ENCODE measurements at places on chromosomes 2 and 18.

DNA sequence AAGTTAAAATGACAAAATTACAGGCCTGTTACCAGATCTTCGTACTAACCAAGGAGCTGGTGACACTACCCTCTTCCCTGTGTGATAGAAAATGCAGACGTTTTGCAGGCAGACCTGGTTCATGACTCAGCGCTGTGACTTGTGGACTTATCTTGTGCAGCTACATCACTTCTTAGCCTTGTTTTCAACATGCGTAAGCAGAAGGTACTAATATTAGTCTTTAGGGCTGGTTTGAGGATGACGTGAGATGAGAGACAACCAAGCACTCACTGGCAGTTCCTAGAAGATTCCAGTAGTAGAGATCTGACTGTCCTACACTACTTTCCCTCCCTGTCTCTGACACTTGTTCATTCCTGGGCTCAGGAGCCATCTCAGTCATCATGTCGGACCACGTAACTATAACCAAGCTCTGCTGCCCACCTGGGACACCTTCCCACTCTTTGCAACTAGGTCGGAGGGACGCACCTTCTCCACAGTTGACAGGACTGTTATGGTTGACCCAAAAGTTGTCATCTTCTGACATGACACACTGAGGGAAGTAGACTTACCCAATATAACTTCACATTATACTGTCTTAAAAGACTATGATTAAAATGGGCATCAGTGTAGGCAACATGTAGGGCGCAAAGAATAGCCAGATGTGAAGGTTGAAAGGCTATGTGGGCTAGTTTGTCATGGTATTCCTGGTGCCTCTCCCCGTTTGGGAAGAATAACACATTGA lies 64.8 kb downstream of the TNFRSF11A start:
- DNase-seq: no peak

GRCh38 chr2:96236882-96237281 lies 28.3 kb upstream of the STARD7 start:
- DNase-seq: no peak

GRCh38 chr2:128746356-128746755 lies 427.7 kb upstream of the HS6ST1 start:
- no peak for DNase-seq

- DNase-seq: peak; percentile 42
Measured at GRCh38 chr2:74849228-74849892, 15.4 kb downstream of the HK2 start.

DNA sequence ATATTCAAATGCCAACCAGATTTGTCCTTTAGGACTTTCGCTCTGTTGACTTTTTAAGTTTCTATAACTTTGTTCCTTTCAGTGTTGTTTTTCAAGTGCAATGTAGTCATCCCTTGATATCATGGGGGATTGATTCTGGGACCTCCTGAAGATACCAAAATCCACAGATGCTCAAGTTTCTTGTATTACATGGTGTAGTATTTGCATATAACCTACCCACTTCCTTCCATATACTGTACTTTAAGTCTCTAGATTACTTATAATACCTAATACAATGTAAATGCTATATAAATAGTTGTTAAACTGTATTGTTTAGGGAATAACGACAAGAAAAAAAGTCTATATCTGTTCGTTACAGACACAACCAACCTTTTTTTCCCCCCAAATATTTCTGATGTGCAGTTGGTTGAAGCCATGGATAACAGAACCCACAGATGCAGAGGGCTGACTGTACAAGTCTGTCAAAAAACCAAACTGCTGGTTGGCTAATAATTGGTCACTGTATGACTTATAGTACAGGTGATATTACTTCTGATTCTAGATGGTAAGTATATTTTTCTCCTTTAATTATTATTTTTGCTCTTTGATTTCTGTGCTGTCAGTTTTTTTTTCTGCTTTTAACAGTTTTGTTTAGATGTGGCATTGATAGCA lies 201.7 kb upstream of the STON1 start:
- DNase-seq: no peak

- no peak for DNase-seq
Measured at GRCh38 chr18:76390452-76391035, 104.5 kb downstream of the ZNF516 start.

GRCh38 chr2:79882548-79882947 lies 369.7 kb downstream of the CTNNA2 start:
- no peak for DNase-seq

GRCh38 chr2:188785490-188785889 lies 188.7 kb upstream of the COL3A1 start:
- DNase-seq: no peak

DNA sequence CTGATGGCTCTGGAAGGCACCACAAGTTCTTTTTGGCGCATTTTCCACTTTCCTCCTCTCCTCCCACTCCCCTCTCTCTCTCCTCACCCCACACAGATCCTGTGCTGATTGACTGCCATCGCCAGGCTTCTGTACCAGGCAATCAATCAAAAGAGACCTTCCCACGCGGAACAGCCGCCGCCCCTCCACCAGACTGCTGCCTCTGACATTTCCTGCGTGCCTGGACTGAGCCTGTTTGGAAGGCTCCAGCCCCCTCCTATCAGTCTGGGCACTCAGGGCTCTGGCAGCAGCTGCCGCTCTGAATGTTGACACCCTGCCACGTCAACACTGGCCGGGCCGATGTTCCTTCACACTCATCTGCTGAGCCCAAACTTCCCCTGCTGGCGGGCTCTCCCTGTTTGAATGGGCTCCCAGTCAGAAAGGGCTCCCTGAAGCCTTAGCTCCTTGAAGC lies 467.7 kb downstream of the EPHA4 start:
- no peak for DNase-seq

- DNase-seq: no peak
Measured at GRCh38 chr2:227462462-227462951, 9.4 kb upstream of the AGFG1 start.

Data from CD4-positive, alpha-beta T cell (primary cell).